ENCODE measurements at places on chromosomes 5 and 9. TPM values are rescaled to one million over a fixed set of nuclear protein-coding genes. Genes with fewer than 3 reads are reported as not detected.

- DNase-seq, result peak; percentile 58
Observed at GRCh38 chr9:121222524-121223171, 21.0 kb upstream of the RAB14 start.

GRCh38 chr5:105670596-105670995, 2000.1 kb downstream of the EFNA5 start:
- no peak for DNase-seq

- DNase-seq, result no peak
Observed at GRCh38 chr5:1788200-1788599, 11.4 kb downstream of the MRPL36 start.

DNA sequence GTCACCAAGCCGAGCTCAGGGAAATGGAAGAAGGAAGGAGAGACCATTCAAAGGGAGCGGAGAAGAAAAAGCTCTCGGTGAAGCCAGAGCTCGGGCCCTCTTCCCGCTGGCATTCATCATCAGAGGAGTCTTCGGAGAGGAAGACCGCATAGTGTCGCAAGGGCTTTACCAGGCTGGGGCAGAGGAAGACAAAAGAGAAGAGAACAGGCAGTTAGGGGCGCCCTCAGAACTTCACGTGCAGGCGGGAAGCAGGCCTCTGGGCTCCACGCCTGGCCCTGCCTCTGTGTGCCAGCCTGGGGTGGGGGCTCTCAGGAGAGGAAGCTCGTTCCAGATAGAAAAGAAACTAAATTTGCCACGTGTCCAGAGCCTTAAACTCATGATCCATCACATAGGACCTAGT, 31.7 kb downstream of the CRB2 start:
- no peak for DNase-seq

DNA sequence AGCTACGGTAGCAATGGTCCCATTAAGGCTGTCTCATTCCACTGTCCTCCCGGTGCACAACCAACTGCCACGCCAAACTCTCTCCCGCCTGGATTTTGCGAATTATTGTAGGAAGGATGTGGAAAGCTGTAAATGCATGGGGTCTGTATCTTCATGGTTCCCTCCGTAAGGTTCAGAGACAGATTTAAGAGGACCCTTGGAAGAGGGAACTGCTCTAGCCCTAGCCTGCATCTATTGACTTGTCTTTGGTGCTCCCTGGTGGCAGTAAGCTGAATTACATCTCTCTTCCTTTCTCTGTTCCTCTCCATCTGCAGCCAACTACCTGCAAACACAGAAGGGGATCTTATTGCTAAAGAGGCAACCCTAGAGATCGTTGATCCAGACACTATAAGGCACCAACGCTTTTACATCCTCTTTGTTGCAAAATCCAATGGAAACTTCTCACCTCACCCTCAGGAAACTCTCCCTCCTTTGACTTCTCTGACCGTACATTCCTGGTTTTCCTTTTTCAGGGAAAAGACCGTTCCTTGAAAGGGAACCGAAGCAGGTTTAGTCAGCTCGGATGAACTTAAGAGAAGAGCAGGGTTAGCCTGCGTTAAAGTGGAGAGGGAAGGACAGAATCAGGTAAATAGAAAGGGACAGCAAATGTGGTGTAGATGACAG, 11.9 kb downstream of the CAPSL start:
- DNase-seq, result peak; percentile 76

- no peak for DNase-seq
Observed at GRCh38 chr5:180049185-180049548, 22.4 kb downstream of the RNF130 start.

GRCh38 chr5:14582797-14583137, 1.2 kb downstream of the OTULINL start:
- no peak for DNase-seq

- peak; percentile 38 for DNase-seq
Observed at GRCh38 chr5:149550594-149551226, 529 bp downstream of the CSNK1A1 start.

- no peak for DNase-seq
Observed at GRCh38 chr9:70567511-70567910, 153.1 kb upstream of the KLF9 start.

GRCh38 chr5:94969174-94969573, 315.7 kb downstream of the MCTP1 start:
- DNase-seq, result peak; percentile 29

SLC2A8 gene
- total RNA-seq, result 22.8 TPM

MELK gene
- 112 TPM for total RNA-seq

TPPP gene
- total RNA-seq, result not detected

QRFP gene
- total RNA-seq, result not detected

PPP2R2B gene
- 22.5 TPM for total RNA-seq

ALDH7A1 gene
- total RNA-seq, result 128 TPM

SPINK6 gene
- total RNA-seq, result not detected
